Umbilical cord (tissue), 2 donors: ENCODE measurements at places on chromosomes 4 and X.

DNA sequence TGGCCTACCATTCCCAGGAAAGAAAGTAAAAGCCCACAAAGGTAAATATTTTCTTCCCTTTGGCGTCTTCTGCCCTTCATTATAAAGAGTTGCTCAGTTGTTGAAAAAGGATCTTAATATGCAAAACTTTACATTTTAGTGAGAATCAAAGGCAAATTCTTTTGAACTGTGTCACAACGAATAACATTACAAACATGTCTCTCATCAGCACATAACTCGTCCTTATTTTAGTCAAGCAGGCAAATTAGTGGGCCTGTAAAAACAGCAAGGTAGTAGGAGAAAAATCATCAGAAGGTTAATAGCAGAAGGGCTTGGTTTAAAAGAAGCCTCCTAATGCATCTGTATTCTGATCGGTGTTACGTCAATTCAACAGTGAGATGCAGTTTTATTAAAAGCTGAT, 647.3 kb upstream of the DIPK2B start:
- DNase-seq: no peak

DNA sequence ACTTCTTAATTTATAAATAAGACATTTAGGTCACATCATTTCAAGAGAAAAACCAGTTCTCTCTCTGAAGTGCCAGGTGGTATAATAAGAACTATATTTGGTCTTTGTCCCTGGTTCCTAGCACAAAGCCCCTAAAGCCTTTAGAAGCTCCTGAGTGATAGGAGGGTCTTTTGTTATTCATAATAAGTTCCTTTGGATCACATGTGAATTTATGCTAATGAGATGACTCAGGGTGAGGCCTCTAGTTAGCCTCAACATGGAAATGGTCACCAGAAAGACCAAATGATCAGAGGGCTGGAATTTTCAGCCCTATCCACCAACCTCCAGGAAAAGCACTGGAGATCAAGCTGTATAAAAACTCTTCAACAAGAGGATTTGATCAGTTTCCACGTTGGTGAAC, 68.1 kb upstream of the BLTP1 start:
- DNase-seq: no peak

DNA sequence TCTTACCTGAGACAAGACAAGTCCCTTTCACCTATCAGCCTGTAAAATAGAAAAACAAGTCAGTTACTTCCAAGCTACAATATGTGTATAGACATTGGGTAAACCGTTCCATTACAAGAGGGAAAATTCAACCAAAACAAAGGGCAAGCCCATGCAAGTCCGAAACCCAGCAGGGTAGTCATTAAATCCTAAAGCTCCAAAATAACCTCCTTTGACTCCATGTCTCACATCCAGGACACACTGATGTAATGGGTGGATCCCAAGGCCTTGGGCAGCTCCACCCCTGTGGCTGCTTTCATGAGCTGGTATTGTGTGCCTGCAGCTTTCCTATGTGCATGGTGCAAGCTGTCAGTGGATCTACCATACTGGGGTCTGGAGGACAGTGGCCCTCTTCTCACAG, 14.7 kb upstream of the FAM47B start:
- no peak for DNase-seq

DNA sequence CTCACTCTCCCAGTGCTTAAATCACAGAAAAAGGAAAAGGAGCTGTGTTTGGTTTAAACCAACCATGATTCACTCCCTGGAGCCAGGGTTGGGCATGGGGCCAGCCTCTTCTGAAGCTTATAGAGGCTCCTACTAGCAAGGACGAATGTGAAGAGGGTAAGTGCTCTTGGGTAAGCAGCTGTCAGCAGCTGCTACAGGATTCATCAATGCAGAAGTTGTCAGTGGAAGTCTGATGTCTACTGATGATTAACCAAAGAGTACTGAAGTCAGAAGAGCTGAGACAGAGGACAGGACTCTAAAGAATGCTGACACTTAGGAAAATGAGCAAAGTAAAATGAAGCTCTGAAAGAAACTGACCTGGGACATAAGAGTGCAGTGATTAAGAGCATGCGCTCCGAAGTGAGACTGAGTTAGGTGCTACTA, 32.7 kb upstream of the JADE1 start:
- DNase-seq: peak; percentile 86

- DNase-seq: peak; percentile 3
These were observed 549.4 kb downstream of the TLL1 start for GRCh38 chr4:166422475-166422874.

DNA sequence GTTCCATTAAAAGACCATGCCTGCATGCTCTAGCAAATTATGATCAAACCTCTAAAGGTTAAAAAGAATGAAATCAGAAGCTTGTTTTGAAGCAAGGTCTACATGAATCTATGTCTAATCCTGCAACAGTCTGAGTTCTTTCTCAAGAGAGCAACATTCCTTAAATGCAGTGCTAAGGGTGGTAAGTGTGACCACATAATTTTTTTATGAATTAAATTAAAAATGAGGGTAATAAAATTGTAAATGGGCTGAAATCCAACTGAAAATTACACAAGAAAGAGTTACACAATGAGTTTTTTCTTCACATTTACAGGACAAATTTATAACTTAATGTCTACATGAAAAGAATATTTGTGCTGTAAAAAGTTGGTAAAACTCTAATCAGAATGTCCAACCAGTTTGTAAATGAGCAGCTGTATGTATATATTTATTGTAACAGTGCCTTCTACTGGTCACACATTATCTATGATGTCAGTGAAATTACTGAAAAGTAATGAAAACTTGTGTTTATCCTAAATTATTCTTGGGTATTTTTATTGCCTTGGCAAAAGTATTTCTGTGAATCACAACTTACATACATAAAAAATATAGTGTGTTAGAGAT, 336.3 kb upstream of the PITX2 start:
- DNase-seq: peak; percentile 75

GRCh38 chr4:21454831-21455230, 493.7 kb downstream of the KCNIP4 start:
- no peak for DNase-seq

DNA sequence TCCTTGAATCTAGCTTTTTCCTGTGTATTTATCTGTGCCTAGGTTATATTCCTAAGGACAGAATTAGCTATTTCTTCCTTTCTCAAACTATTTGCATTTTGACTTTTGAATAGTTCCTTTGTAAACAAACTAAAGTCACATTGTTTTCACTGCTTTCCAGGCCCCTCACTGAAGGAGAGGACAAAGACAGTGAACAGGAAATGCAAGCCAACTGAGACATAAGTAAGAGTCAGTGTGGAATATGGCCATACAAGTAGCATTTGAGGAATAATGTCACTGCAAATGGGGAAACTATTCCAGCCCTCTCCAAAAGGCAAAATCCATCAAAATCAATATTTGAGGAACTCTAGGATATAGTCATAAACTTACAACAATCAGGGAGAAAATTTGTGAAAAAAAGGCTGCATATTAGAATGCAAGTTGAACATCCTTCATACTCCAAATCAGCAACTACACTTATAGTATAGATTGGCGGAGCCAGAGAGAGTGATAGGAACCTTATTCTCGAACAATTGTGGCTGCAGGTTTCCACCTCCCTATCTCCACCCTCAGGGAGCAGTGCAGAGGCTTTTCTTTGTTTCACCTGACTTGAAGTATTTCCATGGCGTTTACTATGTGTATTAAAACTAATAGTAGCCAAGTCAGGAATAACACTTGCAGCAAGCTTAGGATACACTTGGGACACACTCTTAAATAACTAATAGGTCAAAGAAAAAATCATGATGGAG, 1110.4 kb upstream of the ADGRL3 start:
- DNase-seq: no peak

DNA sequence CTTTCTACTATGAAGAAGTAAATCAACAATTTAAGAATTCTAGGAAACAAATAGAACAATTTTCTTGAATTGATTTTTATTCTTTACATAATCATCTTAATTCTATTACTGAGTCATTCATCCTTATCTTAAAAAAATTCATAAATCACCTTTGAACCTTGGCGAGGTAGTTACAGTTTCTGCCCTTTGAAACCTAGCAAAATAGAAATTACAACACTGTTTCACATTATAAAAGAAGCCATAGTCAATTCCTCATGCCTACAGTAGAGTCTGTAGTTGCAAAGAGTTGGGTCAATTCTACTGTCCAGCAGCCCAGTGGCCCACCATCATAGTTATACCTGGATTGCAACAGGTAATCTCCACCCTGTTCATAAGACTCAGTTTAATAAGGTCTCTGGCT, 7.3 kb downstream of the SMIM31 start:
- DNase-seq: no peak

DNA sequence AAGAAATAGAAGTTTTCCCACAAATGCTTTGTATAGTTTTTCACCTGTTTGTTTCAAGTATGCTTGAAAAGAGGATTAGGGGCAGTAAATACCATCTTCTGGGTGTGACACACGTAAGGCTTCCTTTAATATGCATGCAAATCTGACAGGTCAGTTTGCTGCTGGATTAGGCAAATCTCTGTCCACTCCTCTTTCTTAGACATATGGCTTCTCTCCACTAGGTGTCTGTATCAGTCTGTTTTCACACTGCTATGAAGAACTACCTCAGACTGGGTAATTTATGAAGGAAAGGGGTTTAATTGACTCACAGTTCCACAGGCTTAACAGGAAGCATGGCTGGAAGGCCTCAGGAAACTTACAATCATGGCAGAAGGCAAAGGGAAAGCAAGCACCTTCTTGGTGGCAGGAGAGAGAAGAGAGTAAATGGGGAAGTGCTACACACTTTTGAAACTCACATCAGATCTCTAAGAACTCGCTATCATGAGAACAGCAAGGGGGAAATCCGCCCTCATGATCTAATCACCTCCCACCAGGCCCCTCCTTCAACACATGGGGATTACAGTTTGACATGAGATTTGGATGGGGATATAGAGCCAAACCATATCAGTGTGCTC, 66.9 kb downstream of the TAB3 start:
- no peak for DNase-seq

GRCh38 chr4:41012293-41012692, 202.0 kb downstream of the APBB2 start:
- peak; percentile 48 for DNase-seq

- DNase-seq: peak; percentile 27
These were observed 347.4 kb upstream of the AGA start for GRCh38 chr4:177789610-177790009.

GRCh38 chr4:68257719-68258118, 12.2 kb upstream of the TMPRSS11B start:
- DNase-seq: no peak

DNA sequence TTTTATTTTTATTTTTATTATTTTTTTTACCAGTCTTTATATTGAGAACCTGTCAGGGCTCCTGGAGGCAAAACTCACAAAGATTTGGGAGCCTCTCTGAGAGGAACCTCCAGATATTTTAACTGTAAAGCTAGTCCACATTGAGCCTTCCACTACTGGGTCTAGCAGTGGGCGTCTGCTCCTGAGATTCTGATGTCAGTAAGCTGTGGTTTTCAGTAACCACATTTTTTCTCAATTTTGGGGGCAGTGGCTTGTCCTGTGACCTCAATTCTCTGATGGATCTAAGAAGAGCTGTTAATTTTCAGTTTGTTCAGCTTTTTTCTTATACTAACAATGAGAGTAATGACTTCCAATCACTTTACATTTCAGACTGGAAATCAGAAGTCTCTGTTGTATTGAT, 23.6 kb upstream of the GPRASP1 start:
- no peak for DNase-seq

DNA sequence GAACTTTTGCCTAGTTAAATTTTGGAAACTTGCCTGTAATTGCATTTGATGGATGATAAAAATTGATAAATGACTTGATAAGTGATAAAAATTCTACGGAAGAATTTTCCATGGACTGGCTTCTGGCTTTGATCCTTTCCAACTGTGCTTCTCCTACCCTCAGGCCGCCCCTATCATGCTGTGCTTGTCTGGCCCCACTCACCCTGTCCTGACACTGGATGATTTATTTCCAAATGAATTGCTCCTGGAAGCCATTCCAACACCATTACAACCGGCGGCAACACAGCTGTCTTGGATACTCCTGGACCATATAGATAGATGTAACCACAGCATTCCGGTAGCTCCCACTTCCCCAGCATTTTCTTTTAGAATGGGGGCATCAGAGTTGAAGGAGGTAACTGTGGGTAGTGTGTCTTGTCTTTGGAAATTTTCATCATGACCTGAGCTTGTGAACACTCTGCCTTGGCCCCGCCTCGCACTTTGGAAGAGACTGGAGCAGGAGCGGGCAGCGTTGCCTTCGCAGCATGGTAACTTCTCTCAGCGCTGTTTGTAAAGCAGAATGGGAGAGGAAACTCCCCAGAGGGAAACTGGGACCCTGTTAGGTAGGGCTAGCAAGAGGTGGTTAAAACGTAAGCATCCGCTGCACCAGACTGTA, 77.4 kb downstream of the TBL1X start:
- DNase-seq: no peak

DNA sequence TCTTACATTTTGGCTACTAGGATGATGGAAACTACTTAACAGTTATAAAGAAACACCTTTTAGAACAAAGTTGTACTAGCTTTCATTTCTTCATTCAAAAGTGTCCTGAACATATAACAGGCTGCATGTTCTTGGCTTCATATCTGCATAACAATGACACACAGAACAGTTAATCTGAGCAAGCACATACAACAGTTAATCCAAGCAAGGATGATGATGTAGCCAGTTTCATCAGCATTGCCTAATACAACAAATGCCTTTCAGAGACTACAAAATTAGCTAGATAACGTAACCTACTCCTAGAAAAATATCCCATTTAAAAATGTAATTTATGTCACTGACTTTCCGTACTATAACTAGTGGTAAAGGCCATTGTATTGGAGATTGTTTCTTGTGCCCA, 182.1 kb downstream of the SCFD2 start:
- DNase-seq: no peak

- peak; percentile 9 for DNase-seq
These were observed 469.2 kb upstream of the DIPK2B start for GRCh38 chrX:45669715-45670340.

DNA sequence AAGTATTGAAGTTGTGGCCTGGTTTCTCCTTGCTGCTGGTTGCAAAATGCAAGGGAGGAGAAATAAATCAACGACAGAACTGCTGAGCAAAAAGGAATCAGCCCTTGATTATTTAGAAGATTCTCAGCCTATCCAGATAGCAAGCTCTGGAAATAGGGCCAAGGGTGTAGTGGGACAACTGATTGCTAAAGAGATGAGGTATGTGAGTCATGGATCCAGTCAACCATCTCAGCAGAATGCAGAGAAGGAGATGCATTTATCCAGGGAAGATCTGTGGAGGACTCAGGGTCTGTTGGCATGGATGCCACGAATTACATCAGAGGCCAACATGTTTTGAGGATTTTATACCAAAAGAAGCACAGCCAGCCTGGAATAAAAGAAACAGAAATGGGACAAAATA, 36.7 kb downstream of the FOXR2 start:
- no peak for DNase-seq

DNA sequence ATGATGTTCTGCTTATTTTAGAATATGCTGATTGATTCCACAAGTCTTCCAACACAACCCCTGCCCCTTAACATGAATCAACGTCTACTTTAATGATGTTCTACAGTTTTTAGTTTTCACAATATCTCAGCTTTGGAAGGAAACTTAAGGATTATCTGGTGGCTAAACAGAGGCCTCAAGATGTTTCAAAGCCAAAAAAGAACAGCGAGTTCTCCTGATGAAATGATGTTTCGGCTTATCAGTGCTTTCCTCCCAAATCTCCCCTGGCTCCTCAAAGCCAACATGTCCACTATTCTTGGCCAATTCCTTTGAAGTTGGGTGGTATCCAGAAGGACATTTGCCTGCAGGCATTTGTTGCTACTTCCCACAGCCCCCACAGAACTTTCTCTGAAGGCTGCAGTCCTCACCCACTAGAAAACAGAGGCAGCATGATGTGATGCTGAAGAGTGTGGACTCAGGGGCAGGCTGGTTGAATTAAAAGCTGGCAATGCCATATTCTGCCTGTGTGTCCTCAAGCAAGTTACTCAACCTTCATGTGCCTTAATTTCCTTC, 87.3 kb downstream of the ADGRG4 start:
- DNase-seq: no peak
